ENCODE measurements at places on chromosomes 1 and 21.
A peak's percentile ranks its signal among the peaks of the same experiment; 100 is the strongest.

DNA sequence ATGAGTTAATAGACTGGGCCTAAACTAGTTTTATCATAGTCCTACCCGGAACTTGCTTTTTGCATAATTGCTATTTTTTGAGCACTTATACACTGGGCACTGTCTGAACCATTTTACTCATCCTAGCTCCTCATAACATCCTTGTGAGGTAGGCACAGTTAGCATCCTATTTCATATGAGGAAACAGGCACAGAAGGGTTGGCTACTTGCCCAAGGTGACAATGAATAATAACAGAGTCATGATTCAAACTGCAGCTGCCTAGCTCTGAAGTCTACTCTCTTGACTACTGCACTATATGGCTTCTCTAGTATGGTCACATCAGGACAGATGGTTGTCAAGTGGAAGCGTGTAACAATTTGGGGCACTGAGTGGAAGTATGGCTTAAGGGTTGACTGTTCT lies 18.2 kb upstream of the RC3H1 start:
- DNase-seq = no peak

- no peak for DNase-seq
Observed at GRCh38 chr1:55352080-55352810, 137.1 kb upstream of the USP24 start.

DNA sequence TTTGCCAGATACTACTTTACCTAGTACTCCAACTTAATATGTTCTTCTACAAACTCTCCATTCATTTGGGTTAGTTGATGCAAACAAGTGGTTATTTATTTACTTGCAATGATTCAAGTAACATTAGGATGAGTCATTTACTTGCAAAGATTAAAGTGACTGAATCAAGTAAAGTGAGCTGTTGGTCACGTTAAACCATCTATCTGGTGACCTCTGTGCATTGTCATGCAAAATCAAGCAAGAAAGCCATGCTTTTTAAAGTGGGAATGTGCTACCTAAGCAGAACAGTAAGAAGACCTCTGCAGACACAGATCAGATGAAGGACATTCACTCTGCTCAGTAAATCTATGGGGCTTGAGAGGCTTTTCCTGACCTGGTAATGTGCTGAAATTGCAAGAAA lies 254.7 kb downstream of the LRRIQ3 start:
- DNase-seq = no peak

- no peak for DNase-seq
Observed at GRCh38 chr1:206892351-206892984, 4.8 kb upstream of the IL24 start.

- DNase-seq = no peak
Observed at GRCh38 chr1:175471039-175471800, 272.2 kb downstream of the TNR start.

- no peak for DNase-seq
Observed at GRCh38 chr21:29939104-29939923, 482 bp downstream of the GRIK1 start.

GRCh38 chr1:162283657-162284056 lies 93.0 kb downstream of the SPATA46 start:
- DNase-seq = no peak

DNA sequence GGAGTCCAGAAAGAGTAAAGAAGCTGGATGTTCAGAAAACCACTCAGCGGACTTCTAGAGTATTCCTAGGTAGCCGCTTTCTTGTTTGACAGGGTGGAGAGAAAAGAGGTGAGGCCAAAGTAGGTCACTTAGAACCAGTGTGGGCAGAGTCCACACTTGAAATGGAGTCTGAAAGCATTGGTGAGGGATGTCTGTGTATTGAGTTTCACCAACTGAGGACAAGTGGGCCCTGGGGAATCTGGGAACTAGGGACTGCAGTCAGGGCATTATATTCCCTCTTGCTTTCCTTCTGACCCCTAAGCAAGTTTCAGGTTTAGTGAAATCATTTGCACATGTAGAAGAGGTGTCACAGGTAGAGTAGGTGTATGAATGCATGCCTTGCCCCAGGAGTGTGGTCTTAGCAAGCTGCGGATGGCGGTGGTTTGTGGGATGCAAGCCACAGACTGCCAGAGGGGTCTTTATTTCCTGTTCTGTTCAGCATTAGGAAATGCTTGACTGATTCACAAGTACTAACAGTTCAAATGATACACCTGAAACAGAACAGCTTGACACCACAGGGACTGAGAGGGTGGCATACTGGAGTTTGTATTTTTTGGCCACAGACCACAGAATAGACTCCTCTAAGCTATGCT lies 1.1 kb upstream of the GNG12 start:
- DNase-seq = no peak

- DNase-seq = peak; percentile 41
Observed at GRCh38 chr1:51518586-51519047, 449 bp downstream of the EPS15 start.

DNA sequence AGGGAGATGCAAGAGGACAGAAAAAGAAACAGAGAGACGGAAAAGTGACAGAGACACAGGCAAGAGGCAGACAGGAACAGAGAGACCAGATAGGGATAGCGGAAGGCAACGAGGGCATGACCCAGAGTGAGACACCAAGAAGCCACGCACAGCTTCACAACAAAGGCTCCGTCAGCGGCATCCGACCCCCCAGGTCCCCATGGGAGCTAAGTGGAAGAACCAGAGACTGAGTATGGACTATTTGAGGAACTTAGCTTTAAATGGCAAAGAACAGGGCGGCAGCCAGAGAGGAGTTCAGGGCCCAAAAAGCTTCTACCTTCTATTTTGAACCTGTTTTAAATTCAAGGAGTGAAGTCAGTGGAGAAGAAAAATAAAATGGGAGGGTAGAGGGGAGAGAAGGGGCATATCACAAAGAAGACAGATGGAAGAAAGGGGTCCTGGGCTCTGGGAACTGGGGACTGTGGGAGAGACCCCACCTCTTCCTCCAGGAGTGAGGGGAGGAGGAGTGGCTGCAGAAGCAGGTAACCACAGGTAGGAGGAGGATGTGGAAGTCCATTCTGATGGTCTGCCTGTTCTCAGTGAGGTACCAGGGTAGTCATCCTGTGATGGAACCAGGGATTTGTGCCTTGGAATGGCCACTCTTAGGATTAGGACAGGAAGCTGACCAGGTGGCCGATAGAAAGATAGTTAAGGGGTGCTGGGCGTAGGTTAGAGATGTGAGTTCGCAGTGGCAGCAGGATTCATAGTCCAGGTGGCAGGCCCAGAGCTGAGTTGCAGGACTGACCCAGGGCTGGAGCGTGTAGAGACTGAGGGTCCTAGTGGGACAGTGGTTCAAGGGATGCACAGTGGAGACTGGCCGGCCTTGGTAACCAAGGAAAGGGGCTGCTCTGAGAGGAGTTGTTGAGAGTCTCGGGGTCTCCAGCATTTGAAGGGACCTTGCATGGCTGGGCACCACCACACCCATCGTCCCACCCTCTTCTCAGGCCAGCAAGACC lies 37.7 kb downstream of the CSMD2 start:
- DNase-seq = no peak

GRCh38 chr1:241627453-241628259 lies 12.5 kb downstream of the CHML start:
- peak; percentile 5 for DNase-seq

- DNase-seq = no peak
Observed at GRCh38 chr1:1306070-1306660, 1.6 kb downstream of the ACAP3 start.

GRCh38 chr1:207306603-207307002 lies 14.9 kb upstream of the CD55 start:
- no peak for DNase-seq

GRCh38 chr1:94304553-94304952 lies 67.2 kb upstream of the ARHGAP29 start:
- no peak for DNase-seq

DNA sequence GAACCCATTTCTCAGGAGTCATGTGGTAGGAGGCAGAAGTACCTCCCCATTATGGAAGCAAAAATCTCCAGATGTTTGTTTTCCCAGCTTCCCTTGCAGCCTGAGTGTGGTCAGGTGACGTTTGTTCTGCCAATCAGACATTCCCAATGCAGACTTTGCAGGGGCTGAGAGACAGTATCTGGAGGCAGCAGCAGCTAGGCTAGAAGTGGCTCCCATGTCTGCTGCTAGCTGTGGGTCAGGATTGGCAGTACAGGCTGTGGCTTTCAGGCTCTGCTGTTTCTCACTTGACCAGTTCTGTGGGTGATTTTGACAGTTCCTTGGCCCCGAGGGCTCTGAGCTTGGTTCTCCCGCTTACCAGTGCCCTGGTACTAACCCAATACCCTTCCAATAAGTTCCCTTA lies 58.6 kb upstream of the NBPF3 start:
- DNase-seq = no peak

- DNase-seq = no peak
Observed at GRCh38 chr1:63307196-63307794, 15.1 kb upstream of the FOXD3 start.

DNA sequence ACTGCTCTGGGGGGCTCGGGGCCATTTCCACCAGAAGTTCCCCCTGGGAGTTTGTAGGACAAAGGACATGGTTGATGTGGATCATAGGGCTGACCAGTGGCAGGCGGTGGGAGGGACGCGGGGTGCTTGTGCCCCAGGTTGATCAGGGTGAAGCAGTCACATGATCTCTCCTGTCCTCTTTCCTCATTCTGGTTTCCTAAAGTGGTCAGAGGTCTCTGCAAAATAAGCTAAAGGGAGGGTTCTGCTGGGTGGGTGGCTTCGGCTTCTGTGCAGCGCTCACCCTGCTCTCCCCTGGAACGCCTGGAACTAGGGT lies 9.2 kb downstream of the PDXK start:
- DNase-seq = no peak

GRCh38 chr1:200053091-200053490 lies 25.6 kb downstream of the NR5A2 start:
- no peak for DNase-seq

- no peak for DNase-seq
Observed at GRCh38 chr1:232340446-232340845, 289.5 kb downstream of the SIPA1L2 start.

- DNase-seq = no peak
Observed at GRCh38 chr1:58844176-58844575, 60.3 kb upstream of the JUN start.

- no peak for DNase-seq
Observed at GRCh38 chr1:206693029-206693428, 8.3 kb downstream of the MAPKAPK2 start.

DNA sequence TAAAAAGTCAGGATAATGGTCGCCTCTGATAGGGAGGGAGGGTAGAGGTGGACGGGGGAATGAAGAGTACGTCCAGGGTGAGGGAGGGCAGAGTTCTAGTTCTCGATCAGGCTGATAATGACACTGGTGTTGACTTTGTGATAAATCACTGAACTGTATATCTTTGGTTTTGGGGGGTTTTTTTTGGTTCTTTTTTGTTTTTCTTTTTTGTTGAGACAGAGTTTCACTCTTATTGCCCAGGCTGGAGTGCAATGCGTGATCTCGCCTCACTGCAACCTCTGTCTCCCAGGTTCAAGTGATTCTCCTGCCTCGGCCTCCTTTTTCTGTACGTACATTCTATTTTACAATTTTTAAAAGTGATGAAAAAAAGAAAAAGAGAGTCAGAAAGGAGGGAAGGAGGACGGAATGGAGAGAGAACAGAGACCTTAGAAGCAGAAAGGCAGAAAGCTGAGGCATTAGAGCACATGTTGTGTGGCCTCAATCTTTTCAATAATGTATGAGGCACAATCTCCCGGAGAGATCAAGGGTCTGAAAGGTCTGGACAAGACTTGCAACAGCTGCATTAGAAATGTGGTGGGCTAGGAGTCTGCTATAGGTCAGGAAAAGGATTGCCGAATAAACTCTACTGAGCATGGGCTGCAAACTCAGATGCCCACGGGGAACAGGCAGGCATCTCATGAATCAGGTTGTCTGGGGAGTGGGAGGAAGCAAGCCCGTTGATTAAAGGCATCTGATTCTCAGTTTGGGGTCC lies 174.8 kb downstream of the TOMM20 start:
- no peak for DNase-seq

- no peak for DNase-seq
Observed at GRCh38 chr1:64080941-64081562, 122.4 kb upstream of the UBE2U start.

DNA sequence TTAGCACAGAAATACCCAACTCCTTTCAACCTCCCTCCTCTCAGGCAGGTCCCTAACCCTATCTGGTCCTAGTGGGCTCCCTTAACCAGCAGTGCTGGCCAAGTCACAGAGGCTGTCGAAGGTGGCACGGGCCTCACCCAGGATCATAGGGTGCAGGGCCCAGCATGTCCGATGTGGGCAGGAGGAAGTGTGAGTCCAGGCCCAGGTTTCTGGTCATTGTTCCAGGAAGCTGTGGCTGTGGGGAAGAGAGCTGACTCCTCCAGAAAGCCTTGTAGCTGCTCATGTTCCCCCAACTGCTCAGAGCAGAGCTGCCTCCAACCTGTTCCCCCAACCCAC lies 2.4 kb downstream of the CCDC17 start:
- no peak for DNase-seq

DNA sequence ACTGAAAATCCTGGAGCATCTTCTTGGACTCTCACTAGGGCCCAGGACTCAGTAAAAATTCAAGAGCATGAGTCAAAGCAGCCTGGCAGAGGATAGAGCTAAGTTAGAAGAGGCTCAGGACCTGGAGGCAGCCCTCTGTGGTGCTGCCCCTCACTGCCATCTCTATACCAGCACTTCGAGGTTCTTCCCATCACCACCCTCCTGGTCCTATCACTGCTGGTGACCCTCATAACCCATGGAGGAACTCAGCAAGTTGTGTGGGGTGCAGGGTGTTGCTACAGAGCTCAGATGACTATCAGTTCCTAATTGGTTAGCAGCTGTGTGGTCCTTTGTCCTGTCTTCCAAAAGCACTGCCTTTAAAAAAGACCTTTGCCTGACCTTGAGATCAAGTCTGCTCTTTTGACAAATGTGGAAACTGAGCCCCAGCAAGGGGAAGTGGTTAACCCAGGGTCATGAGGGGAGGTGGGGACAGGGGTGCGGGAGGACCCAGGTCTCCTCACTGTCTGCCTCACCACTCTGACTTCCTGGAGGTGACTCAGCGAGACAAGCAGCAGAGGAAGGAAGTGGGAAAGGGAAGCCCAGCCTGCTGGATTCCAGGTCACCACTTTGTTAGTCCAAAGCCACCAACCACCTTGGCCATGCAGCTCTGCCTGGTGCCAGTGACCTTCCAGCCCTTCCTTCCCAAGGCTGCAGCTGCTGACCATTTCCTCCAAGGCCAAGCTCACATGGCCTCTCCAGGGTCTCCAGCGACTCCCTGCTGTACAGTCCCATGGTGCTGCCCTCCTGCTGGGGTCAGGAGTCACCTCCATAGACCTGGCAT lies 199.4 kb upstream of the EDN2 start:
- DNase-seq = no peak

GRCh38 chr1:9284061-9284460 lies 8.6 kb upstream of the SPSB1 start:
- no peak for DNase-seq

DNA sequence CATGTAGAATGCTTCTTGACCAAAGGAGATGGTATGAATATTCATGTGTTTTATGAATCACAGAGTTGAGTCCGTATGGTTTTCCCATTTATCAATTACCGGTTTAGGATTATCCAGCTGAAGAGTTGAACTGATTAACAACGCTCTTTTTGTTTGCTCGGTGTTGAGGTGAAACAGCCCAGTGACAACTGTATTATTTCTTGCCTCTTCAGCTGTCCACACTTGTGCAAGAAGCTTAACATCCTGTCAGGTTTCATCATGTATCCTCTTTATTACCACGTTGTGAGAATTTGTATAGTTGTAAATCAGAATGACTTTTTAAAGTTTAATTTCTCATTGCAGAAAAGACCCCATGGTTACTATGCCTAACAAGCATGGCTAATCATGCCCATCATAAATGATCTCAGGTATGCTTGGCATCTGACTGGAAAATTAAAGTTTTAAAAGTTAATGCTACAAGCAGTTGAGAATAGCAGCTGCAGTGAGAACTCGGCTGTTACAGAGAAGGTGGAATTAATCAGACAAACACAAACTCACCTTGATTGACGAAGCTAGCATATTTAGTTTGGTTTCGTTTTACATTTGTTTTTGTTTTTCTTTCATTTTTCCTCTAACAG lies 563.2 kb upstream of the ADGRL2 start:
- DNase-seq = no peak

All from T-helper 9 cell (primary cell).